Stimulated activated CD4-positive, alpha-beta T cell treated with anti-CD3 and anti-CD28 coated beads, Interleukin-15, amount 100 ng/mL, for 1 hour (primary cell): ENCODE measurements at places on chromosomes 3 and 15.
A peak's percentile ranks its signal among the peaks of the same experiment; 100 is the strongest.

DNA sequence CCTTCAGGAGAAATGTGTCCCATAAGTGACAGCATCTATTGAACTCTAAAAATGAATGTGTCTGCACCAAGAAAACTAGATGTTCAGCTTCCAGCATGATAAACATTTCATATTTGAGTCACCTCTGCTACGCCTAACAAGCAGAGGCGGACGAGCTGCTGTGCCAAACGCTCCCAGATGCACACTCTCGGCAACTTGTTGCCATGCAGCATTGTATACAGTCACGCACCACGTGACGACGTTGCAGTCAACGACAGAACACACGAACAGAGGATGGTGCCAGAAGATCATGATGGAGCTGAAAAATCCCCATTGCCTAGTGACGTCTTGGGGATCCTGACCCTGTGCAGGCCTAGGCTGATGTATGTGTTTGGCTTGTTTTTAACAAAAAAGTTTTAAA lies 137.5 kb downstream of the XXYLT1 start:
- DNase-seq, result peak; percentile 14

- no peak for DNase-seq
These were observed 68.9 kb downstream of the FOXP1 start for GRCh38 chr3:71514621-71515020.

- DNase-seq, result no peak
These were observed 24.8 kb upstream of the TRIM59 start for GRCh38 chr3:160474416-160474838.

DNA sequence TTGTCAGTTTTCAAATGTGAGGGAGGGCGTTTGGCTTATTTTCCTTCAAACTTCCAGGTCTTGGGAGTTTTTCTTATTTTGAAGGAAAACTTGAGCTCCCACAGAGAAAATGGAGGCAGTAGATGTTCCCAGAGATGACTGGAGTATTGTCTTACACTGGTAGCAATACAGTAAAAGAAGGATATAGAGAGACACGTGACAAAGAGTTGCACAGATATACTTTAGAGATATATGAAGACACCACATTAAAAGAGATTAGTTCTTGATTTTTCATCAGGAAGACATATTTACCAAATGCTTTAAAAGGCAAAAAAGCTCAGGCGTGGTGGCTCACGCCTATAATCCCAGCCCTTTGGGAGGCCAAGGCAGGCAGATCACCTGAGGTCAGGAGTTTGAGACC lies 490.9 kb downstream of the FOXP1 start:
- DNase-seq, result no peak

- DNase-seq, result no peak
These were observed 64.8 kb downstream of the DUT start for GRCh38 chr15:48396020-48396419.

DNA sequence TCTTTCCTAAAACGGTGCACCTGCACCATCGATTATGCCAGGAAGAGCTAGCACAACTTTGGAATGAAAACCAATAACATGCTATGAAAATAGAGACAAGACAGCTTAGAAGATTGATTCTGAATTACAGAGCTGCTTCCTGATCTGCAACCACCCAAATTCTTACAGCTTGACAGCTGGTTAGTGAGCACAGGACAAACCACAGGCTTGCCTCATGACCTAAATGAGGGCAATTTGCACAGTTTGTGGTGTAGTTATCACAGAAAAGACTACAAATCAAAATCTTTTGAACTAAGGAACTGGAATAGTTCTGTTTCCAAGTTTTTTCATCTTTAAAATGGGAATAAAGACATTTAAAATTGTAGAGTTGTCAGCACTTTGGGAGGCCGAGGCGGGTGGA lies 533.5 kb downstream of the NAALADL2 start:
- no peak for DNase-seq

DNA sequence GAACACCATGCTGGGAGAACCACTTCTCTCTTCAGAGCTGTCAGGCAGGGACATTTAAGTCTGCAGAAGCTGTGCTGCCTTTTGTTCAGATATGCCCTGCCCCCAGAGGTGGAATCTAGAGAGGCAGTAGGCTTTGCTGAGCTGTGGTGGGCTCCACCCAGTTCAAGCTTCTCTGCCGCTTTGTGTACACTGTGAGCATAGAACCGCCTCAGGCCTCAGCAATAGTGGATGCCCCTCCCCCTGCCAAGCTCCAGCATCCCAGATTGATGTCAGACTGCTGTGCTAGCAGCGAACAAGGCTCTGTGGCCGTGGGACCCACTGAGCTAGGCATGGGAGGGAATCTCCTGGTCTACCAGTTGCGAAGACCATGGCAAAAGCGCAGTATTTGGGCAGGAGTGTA lies 121.6 kb downstream of the NFKBIZ start:
- DNase-seq, result no peak

- DNase-seq, result no peak
These were observed 125.1 kb downstream of the TJP1 start for GRCh38 chr15:29696950-29697738.

DNA sequence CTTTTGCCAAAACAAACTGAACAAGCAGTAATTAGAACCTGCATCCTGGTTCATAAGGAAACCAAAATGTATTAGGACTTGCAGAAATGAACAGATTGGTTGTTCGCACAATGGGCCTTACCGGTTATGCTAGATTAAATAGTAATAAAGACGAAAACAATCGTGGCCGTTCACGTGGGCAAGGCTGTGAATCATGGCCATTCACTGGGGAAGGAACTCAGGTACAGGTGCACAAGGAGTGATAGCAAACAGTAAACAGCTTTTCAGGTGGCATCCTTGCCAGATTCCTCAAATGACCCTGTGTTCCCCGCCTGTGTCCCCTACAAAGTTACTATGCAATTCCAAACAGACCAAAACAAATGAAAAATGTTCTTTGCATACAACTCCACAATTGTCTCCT lies 8.2 kb downstream of the LRIG1 start:
- no peak for DNase-seq

DNA sequence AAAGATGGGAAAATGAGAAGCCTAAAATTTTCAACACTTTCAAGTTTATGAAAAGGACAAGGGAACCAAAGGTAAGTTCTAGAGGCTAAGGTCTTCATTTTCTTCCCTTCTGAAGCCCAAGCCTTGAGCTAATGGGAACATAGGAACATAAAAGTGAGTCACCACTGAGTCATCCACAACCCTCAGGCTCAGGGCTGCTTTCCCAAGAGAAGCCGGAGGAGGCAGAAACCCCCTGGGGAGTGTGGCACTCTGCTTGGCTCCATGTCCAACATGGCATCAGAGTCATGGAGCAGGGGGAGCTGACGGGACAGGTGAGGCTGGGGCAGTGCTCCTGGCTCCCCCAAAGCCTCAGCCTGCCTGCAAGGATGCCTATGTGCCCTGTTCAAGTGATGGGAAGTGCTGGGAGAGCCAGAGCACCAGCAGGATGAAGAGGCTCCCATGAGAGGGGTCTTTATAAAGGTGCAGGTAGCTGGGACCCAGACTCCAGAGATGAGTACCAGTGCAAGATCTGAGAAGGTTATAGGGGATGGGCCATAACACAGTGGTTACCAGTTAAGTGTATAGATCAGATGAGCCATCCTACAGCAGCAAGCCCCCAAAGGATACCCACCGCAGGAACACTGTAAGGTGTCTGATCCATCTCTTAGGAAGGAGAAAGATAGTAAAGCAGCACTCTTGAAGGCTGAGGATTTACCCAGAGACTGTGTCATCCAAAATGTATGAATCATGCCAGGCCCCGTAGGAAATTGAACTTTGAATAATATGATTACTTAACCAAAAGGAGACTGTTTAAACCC lies 31.8 kb upstream of the RYR3 start:
- DNase-seq, result no peak

GRCh38 chr3:125287248-125287647 lies 74.7 kb upstream of the SLC12A8 start:
- DNase-seq, result no peak

DNA sequence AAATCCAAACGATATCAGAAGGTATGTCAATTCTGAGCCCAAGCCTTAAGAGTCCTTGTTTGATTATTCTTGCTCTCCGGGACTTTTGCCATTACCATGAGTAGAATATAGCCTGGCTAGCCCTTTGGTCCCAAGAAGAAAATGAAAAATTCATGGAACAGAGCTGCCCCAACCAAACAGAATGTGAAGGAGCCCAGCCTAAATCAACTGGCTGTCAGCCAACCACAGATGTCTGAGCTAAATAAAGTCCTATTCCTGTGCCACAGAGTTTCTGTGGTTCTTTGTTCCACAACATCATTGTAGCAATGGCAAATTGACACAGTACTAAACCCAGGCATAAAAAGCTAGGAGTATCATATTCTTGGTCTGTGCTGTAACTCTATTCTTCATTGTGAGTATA lies 185.2 kb downstream of the CPNE4 start:
- no peak for DNase-seq

- DNase-seq, result no peak
These were observed 224.0 kb upstream of the ARHGEF26 start for GRCh38 chr3:153897025-153897723.

- no peak for DNase-seq
These were observed 173.1 kb upstream of the TBL1XR1 start for GRCh38 chr3:177370246-177370822.

DNA sequence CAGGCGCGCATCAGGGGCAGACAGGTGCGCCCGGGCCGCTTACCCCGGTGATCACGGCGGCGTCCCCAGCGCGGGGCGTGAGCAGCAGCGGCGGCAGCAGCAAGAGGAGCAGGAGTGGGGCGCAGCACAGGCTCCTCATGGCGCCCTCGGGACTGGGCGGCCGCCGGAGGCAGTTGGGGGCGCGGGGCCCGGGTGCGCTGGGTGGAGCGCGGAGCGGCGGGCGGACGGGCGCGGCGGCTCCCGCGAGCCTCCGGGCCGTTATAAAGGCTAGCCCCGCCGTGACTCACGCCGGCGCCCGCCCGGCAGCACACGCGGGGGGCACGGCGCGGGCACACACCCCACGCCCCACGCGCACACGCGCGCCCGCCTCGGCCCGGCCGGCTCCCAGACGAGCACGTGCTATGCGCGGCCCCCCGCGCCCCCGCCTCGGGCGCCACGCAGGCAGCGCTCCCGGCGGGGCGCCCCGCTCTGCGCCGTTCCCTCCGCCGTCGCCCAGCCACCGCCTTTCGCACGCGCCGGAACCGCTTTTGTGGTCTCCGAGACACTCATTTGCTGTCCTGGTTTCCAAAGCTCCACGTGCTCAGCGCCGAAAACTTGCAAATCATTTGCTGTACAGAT lies at the start of gene PROK2:
Gene PROK2, minus strand, starts transcription at position 235 of the 618 bp plus-strand sequence. Its CDS starts 96 bp downstream, at position 139.
- DNase-seq, result no peak

DNA sequence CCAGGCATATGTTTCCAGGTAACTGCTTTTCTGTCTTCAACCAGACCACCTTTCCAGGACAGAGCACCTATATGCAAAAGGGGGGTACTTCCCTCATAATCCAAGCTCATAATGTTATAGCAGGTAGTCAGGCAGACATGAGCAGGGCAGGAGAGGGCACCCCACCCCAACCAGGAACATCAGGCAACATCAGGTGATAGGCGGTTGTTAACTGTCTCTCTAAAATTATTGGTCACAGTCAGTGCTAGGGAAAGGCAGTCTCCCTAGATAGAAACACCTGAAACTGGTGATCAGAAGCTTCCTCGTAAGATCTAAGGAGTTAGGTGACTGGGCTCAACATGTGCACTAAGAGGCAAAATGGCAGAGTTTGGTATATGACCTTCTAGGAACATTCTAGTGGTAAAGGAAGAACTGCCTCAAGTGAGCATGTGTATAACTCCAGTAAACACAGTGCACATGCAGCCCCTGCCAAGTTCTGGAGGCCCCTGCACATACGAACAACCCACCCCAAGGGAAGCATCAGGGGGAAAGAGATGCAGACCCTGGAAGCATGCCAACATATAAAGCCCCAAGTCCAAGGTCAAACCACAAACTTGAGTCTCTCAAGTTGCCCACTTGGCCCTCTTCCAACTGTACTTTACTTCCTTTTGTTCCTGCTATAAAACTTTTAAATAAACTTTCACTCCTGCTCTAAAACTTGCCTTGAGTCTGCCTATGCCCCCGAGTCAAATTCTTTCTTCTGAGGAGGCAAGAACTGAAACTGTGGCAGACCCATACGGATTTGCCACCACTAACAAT lies 270.9 kb downstream of the ULK4 start:
- DNase-seq, result no peak

GRCh38 chr15:47795864-47796263 lies 78.6 kb downstream of the SEMA6D start:
- DNase-seq, result no peak

- no peak for DNase-seq
These were observed 17.1 kb upstream of the PRSS50 start for GRCh38 chr3:46734773-46735172.

DNA sequence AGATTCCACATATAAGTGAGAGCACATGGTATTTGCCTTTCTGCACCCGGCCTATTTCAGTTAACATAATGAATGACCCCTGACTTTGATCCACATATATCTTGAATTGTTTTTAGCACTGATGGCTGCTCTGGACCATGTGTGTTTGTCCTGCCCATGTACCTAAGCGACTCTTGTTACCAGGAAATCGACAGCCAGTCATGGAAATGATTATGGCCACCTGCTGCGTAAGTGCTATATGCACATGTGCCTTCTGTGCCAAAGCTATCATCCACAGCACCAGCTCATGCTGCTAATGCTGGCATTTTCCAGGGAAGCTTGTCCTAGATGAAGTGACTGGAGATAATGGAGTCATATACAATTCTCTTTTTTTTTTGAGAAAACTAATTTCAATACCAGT lies 103.7 kb downstream of the PEX5L start:
- no peak for DNase-seq

DNA sequence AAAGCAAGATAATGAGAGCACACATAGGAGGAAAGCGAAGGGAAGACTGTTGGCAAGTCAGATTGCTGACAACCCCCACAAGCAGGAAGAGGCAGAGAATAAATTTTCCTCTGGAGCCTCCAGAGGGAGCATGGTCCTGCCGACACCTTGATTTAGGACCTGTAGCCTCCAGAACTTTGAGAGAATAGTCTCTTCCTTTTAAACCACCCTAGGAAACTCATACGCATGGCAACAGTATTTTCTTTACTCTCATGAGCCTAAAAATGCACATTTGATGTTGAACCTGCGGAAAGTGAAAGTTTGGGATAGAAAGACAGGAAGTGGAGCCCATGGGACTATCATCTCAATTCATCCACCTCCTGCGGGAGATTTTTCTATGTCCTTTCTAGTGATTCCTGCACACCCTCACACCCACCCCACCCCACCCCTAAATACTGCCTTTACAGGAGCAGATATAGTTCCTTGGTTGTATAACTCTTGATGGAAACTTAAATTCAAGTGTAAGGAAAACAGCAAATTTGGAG lies 116.7 kb upstream of the LPP start:
- DNase-seq, result no peak

- DNase-seq, result no peak
These were observed 348.5 kb downstream of the PYDC2 start for GRCh38 chr3:191809326-191809949.
